ENCODE measurements at places on chromosomes 7 and 10. TPM values are rescaled to one million over a fixed set of nuclear protein-coding genes. Genes with fewer than 3 reads are reported as not detected.
A peak's percentile ranks its signal among the peaks of the same experiment; 100 is the strongest.

PNLIPRP2 gene
- not detected for total RNA-seq

BPGM gene
- 20.5 TPM for total RNA-seq

SLC29A4 gene
- total RNA-seq: 120 TPM

DNA sequence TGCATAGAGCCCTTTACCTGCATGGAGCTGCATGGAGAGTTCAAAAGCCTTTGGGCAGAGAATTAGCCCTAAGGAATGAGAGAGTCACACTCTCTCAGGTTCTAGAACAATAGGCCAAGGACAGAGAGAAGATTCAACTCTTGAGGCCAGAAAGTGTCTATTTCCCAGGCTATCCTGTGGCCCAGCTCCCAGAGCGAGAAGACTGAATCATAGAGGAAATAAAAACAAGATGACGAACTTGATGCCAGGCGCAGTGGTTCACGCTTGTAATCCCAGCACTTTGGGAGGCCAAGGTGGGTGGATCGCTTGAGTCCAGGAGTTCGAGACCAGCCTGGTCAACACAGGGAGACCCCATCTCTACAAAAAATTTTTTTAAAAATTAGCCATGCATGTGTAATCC, 18.3 kb upstream of the PODXL start:
- peaks cover 4% of the 10 kb centered on the region for H3K4me1 ChIP-seq
- DNase-seq: no peak
- no peak overlapping the region for H3K27ac ChIP-seq
- H3K27me3 ChIP-seq: peaks cover 8% of the 10 kb centered on the region
- H3K36me3 ChIP-seq: no peaks in the 10 kb centered on the region
- no peak overlapping the region for H3K4me3 ChIP-seq

DNA sequence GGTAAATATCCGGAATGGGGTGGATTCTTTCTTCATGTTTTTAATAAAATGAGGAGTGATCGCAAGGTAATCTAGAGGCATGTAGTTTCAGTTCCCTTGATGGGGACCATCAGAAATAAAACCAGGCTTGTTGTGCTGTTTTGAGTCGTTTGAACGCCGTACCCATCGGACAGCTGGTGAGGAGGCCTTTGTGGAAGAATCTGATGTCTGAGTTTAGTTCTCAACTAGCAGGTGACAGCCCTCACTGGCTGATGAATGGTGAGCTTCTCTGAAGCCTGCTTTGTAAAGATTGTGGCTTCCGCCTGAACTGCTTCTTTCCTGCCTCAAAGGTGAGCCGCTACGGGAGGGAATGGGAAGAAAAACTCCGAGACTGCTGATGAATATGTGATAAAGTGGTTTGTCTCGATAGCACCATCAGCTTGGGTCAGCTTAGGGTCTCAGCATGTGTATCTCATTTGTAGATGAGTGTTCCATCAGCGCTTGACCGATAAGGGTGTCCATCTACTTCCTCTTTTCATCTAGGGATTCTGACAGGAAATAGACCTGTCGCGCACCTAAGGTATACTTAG, 977 bp downstream of the TMEM248 start:
- no peak for DNase-seq
- H3K27ac ChIP-seq: peak overlapping the region; percentile 95
- H3K4me1 ChIP-seq: peaks cover 17% of the 10 kb centered on the region
- peaks cover 5% of the 10 kb centered on the region for H3K36me3 ChIP-seq

GRCh38 chr7:50962962-50963374, 180.3 kb upstream of the GRB10 start:
- no peak overlapping the region for H3K4me3 ChIP-seq
- peaks cover under 1% of the 10 kb centered on the region for H3K4me1 ChIP-seq
- H3K27ac ChIP-seq: no peak overlapping the region
- no peaks in the 10 kb centered on the region for H3K27me3 ChIP-seq
- DNase-seq: no peak

- H3K4me1 ChIP-seq: no peaks in the 10 kb centered on the region
- DNase-seq: no peak
- H3K4me3 ChIP-seq: no peak overlapping the region
- H3K27me3 ChIP-seq: peaks cover 8% of the 10 kb centered on the region
- peaks cover 12% of the 10 kb centered on the region for H3K36me3 ChIP-seq
Measured at GRCh38 chr7:104838537-104839299, 175.3 kb upstream of the KMT2E start.

DNA sequence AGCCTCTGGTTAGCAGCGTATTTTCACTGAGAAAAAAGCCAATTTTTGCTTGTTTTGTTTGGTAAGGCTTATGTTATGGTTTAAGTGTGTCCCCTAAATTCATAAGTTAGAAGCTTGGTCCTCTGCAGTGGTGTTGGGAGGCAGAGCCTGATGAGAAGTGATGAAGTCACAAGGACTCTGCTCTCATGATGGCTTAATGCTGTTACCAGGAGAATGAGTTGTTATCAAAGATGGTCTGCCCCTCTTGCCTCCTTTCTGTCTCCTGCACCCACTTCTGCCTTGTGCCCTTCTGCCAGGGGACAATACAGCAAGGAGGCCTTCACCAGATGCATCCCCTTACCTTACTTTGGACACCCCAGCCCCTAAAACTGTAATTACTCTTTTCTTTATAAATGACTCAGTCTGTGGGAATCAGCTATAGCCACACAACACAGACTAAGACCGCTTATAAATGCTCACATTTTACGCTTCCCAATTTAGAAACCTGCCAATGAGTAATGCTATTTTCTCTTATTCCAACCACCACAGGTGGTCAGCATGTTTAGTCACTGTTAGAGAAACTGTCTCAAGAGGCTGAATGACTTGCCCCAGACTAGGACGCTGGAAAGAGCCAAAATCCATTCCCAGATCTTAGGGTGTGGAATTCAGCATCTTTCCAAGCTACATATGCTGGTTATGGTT, 6.1 kb upstream of the PKD1L1 start:
- H3K27me3 ChIP-seq: no peaks in the 10 kb centered on the region
- H3K4me1 ChIP-seq: peaks cover 28% of the 10 kb centered on the region
- H3K27ac ChIP-seq: no peak overlapping the region

DNA sequence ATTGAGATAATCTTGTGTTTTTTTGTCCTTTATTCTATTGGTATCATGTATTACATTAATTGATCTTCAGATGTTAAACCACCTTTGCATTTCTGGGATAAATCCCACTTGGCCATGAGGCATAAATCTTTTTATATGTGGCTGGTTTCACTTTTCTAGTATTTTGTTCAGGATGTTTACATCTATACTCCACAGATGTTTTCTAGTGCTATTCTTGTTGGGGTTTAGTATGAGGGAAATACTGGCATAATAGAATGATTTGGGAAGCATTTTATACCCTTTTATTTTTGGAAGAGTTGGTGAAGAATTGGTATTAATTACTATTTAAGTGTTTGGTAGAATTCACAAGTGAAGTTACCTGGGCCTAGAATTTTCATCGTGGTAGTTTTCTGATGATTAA, 41.8 kb upstream of the CCNY start:
- no peak overlapping the region for H3K4me3 ChIP-seq
- H3K27me3 ChIP-seq: no peaks in the 10 kb centered on the region
- H3K36me3 ChIP-seq: no peaks in the 10 kb centered on the region
- H3K4me1 ChIP-seq: no peaks in the 10 kb centered on the region
- H3K27ac ChIP-seq: no peak overlapping the region

DNA sequence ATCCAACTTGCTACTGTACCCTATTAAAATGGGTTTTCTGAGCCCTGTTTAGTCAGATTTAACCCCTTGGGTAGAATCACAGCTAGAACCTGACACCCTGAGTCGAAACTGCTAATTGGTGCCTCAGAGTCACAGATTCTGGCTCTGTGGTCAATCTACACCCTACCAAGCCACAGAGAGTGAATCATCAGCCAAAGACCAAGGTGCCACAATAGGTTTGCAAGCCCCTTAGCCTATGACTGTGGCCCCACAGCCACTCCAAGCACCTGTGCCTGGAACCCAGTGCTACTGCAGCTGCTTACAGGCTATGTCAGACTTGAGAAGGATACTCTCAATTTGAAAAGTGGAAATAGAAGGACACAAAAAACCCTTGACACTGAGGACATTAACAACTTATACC, 202.8 kb upstream of the KCND2 start:
- H3K27ac ChIP-seq: no peak overlapping the region
- no peaks in the 10 kb centered on the region for H3K36me3 ChIP-seq
- no peak overlapping the region for H3K4me3 ChIP-seq
- no peaks in the 10 kb centered on the region for H3K4me1 ChIP-seq

DNA sequence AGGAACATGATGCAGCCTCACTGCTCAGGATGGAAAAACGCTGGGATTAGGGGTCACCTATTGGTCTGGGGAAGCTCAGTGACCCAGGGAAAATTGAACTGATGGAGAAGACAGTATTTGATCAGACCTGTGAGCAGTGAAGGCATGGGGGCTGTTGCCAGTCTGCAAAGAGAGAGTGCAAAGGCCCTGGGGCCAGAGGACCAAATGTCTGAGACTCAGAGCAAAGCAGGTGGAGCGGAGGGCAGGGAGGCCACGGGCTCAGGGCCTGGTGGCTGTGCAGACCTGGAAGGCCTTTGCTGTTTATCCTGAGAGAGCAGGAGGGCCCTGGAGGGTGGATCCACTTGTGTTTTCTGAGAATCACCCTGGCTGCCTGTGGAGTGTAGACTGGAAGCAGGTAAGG, 67.1 kb downstream of the INPP5A start:
- H3K36me3 ChIP-seq: peaks cover 17% of the 10 kb centered on the region
- H3K4me3 ChIP-seq: no peak overlapping the region
- H3K4me1 ChIP-seq: no peaks in the 10 kb centered on the region
- DNase-seq: no peak

DNA sequence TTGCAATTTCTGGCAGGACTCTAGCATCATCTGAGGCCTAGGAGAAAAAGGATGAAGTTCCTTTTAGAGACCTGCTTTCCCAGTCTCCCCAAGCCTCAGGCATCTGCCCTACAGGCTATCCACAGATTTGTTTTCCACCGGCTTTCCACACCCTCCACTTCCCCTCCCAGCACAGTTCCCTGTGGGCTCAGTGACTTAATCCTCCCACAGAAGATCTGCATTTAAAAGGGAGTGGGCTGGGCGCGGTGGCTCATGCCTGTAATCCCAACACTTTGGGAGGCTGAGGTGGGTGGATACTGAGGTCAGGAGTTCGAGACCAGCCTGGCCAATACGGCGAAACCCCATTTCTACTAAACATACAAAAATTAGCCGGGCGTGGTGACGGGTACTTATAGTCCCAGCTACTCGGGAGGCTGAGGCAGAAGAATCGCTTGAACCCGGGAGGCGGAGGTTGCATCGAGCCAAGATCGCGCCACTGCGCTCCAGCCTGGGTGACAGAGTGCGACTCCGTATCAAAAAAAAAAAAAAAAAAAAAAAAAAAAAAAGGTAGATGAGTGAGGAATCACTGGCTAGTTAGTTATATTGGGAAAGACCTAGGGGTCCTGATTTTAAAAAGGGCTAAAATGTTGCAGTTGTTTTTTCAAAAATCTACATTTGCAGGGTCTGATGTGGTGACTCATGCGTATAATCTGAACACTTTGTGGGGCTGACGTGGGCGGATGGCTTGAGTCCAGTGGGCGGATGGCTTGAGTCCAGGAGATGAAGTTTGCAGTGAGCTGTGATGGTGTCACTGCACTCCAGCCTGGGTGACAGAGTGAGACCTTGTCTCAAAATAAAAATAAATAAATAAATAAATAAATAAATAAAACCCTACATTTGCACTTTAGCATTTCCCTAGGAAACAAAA, 119.5 kb downstream of the BAMBI start:
- no peak overlapping the region for H3K27ac ChIP-seq
- no peaks in the 10 kb centered on the region for H3K36me3 ChIP-seq
- no peak for DNase-seq
- H3K4me3 ChIP-seq: no peak overlapping the region

DNA sequence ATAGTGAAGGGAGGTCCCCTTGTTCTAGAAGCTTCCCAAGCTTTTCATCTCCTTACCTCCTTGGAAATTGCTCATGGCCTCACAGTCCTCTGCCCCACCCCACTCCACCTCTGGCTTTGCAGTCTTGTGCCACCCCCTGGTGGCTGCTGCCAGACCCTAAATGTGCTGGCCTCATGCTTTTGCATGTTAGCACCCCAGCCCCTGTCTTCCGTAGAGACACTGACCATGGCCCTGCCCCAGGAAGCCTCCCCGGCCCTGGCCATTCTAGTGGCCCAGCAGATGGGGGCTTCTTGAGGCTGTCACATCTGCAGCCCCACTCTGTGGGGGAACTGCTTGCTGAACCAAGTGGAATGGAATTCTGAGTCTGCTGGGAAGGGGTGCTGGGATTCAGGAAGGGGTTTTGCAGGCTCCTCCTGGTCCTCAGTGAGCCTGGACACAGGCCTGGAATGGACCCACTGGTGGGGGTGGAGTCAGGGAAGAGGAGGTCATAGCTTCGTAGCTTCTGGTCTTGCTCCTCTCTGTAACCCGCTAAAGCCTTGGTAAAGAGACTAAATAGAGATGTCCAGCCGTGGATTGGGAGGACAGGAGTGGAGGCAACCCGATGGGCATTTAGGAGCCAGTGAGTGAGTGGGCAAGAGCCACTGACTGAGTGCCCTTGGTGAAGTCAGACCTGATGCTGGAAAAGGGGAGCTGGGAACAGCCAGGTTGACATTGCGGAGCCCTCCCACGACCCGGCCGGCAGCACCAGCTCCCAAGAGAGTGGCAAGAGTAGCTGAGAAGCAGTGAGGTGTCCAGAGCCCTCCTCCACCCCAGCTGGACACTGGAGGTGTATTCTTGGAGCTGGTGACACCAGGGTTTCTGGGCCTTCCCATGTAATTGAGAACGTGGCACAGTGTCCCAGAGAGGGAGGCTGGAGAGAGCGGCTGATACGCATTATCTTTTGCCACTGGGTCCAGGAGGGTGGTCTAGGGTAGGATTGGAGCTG, 20.9 kb downstream of the RAMP3 start:
- no peaks in the 10 kb centered on the region for H3K36me3 ChIP-seq
- no peak overlapping the region for H3K4me3 ChIP-seq
- H3K27me3 ChIP-seq: peaks cover 13% of the 10 kb centered on the region
- DNase-seq: no peak

DNA sequence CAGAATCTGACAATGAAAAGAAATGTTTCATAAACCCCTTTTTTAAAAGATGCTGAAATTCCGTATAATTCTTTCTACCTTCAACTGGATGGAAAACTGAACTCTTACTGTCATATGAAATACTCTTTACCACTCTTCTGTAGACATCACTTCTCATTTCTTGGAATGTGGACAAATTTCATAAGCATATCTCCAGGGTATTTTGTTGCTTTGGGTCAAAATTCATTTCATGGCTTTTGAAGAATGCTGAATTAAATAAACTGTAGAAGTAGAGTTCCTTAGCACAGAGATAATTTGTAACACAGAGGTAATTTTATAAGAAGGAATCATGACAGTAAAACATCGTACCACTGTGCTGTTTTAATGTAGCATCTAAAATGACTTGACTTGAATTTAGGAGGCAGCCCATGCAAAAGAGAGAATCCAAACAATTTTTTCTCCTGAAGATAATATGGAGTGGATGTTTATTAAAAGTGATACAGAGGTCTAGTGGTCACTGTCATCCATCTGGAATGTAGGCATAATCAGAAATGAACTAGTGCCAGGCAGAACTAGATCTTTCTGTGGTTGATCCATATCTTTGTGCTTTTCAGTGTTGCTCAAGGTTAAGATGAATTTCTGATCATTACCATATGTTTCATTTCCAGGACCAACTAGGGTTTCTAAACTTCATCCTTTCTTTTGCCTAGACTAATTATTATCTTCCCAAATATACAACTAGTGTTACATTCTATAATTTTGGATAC, 492.0 kb downstream of the KIF20B start:
- no peak overlapping the region for H3K27ac ChIP-seq
- no peak for DNase-seq
- H3K27me3 ChIP-seq: no peaks in the 10 kb centered on the region
- no peak overlapping the region for H3K4me3 ChIP-seq
